Skeletal muscle cell (primary cell): ENCODE measurements at places on chromosomes 12 and 14.

- DNase-seq, result no peak
These were observed 84.5 kb downstream of the TAOK3 start for GRCh38 chr12:118288174-118288573.

GRCh38 chr12:65946821-65947220 is 122.5 kb downstream of the HMGA2 start:
- DNase-seq, result no peak

GRCh38 chr12:131598717-131599116 is 112.2 kb upstream of the SFSWAP start:
- DNase-seq, result no peak

DNA sequence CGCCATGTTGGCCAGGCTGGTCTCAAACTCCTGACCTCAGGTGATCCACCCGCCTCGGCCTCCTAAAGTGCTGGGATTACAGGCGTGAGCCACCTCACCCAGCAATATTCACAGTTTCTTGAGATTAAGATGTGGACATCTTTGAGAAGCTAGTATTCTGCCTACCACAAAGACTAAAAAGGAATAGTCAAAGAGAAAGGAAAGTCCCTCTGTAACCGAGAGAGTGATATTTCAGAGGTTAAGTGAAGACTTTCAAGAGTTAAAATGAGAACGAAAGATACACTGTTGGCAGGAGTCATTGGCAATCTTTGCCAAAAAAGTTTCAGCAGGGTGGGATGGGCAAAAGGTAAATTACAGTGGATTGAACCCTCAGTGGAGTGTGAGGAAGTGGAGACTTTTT is 15.6 kb downstream of the DGKA start:
- no peak for DNase-seq

DNA sequence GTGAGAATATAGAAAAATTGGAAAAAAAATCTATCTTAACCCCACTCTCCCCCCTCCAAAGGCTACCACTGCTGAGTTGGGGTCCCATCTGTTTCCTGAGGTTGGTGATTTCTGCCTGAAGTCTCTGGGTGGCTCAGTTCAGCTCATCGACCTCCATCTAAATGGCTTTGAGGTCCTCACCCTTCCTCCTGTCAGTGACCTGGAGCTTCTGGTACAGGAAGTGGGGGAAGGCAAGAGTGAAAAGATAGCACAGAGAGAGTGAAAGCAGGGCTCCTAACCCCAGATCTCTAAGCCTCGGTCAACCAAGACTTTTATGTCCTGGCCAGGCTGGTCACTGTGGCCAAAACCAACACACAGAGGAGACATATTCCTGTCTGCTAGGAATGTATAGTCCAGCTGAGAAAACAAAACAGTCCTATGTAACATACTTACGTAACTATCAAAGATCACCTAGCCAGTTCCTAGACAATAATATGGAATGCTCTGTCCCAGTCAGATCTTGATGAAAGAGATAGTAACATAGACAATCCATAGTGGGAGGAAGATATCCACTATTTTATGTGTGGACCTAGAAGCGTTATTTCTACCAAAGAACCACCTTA is 12.3 kb upstream of the KRT73 start:
- no peak for DNase-seq

GRCh38 chr14:52550661-52551060 is 1.6 kb downstream of the TXNDC16 start:
- no peak for DNase-seq

DNA sequence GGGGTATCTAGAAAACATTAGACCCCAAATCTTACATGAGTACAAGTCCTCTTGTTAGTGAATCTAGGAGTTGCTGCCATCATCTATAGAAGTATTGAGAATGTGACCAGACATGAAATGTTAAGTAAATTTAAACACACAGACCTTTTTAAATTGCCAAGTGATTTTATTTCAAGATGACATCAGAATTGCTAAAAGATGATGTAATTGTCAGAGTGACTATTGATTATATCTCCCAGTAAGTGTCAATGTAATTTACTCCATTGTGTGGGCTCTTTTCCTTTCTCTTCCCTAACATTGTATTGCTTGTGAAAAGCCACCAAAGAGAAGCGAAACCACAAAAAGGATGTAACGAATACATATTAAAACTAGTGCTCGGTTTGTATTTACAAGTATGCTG is 16.8 kb downstream of the ADAM21 start:
- no peak for DNase-seq

DNA sequence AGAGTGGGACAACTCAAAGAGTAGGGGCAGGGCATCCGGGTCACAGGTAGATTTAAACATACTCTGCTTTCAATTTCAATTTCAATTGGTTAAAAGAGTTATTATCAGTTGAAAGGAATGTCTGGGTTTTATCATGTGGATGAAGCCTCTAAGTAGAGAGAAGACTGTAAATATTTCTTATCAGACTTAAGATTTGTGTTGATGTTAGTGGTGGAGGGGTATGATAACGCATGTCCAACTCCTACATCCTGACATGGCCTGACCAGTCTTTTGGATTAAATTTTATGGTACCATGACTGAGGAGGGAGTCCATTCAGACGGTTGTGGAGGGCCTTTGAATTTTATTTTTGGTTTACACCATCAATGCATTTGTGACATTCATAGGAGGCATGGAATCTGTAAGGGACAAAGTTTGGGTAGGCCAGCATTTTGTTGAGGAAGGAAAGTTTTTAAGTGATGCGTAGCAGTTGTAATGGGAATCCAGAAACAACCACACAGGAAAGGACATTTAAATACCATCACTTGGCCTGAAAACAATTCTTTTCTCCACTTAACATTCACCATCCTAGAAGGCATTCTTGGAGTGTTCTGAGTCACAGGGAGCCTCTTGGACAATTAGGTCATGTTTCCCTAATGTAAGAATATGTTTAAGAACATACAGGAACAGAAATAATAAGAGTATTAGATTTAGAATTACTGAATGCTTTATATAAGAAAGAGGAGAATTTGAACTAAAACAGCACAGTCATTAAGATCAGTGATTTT is 371.9 kb downstream of the ATP23 start:
- peak; percentile 80 for DNase-seq

- DNase-seq, result no peak
These were observed 29.9 kb upstream of the MYBPC1 start for GRCh38 chr12:101564912-101565311.

DNA sequence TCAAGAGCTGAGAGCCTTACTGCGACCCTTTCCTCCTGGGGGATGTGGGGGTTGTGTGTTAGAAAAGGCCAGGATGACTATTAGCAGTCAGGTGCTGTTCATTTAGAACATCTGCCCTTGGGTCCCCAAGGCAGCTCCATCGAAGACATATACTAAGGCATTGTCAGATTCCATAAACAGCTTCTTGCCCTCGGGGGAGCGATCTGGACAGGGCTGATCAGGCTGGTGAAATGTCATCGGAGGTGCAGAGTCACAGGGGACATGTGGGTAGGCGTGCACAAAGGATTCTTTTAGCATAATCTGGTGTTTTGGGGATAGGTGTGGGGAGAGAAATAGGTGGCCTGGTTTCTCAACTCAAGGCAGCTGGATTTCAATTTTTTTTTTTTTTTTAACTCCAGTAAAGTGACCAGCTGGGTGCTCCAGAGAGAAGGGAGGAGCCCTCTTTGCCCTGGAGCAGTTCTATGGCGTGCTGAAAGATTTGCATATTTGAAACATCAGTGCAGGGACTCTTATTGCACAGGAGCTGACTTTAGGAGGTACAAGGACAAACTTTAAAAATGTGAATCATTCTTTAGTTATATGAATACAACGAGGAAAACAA is 160.1 kb downstream of the SUDS3 start:
- no peak for DNase-seq

DNA sequence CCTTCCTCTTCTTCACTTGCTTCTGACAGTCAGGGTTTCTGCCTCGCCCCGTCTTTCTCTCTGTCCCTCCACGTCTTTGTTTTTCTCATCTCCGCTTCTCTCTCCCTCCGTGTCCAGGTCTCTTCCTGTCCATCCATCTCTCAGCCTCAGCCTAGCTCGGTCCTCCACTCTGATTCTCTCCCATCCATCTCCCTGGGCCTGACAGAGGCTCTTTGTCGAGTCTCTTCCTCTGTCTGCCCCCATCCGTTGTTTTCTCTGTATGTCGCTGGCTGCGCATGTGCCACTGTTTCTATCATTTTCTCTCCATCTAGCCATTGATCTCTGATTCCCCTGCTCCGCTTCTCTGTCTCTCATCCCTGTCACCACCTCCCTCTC is 328.9 kb upstream of the TBX3 start:
- DNase-seq, result no peak

DNA sequence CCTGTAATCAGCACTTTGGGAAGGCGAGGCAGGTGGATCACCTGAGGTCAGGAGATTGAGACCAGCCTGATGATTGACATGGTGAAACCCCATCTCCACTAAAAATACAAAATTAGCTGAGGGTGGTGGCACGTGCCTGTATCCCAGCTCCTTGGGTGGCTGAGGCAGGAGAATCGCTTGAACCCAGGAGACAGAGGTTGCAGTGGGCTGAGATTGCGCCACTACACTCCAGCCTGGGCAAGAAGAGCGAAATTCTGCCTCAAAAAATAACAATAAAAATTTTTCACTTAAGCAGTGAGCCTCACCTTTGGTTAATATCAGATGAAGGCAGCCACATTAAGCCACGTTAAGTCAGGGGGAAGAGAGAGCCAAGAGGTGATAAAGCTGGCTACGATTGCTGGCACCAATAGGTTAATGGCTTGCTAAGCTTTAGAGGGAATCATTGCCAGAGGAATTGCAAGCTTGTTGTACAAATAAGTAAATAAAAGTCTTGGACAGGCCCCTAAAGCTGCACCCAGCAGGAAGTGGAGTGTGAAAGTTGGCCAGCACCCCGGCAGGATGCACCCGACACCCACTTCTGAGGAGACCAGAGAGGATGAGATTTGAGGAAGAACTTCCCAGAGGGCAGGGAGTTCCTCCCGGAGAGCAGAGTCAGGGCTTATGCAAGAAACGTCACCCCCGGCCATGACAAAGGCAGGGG is 41.3 kb upstream of the TESC start:
- no peak for DNase-seq

DNA sequence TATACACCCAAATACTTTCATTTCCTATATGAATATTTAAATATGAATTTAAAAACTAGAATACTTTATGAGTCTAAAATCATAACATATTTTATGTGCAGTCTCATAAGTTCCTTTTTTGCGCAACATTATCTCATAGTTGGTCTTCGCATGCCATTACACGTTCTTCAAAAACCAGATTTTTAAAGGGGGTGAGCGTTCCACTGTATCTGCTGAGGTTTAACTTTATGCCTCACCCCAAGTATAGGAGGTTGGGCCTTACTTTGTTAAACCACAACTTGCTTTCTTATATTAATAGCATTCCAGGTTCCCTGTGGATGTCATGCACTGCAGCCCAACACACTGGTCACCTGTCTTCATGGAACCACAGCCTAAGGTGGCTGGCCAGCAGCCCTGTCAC is 118.6 kb downstream of the APAF1 start:
- no peak for DNase-seq

- no peak for DNase-seq
These were observed 638 bp downstream of the LAG3 start for GRCh38 chr12:6772726-6773589.

DNA sequence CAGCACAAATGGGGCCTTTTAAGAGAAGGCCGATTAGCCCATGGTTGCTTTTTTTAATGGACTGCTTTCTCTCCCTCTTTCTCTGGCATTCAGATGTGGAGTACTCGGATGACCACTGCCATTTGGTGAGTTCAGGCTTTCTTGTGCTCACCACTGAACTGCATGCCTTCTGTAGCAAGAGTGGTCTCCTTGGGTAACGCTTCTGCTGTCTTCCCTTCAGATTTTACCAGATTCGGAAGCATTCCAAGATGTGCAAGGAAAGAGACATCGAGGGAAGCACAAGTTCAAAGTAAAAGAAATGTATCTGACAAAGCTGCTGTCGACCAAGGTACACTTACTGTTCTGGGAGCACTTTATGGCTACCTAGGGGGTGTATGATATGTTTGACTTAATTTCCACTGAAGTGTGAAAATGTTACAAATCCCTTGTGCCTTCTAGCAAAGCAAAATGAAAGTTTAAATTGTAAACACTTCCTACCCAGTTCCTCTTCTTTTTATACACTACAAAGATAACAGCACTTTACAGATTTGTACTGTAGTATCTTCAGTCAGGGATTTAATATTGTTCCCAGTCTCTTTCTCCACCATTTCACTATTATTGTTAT is 148.8 kb downstream of the PLXNC1 start:
- DNase-seq, result no peak

GRCh38 chr12:125125271-125125670 is 60.0 kb downstream of the AACS start:
- no peak for DNase-seq

DNA sequence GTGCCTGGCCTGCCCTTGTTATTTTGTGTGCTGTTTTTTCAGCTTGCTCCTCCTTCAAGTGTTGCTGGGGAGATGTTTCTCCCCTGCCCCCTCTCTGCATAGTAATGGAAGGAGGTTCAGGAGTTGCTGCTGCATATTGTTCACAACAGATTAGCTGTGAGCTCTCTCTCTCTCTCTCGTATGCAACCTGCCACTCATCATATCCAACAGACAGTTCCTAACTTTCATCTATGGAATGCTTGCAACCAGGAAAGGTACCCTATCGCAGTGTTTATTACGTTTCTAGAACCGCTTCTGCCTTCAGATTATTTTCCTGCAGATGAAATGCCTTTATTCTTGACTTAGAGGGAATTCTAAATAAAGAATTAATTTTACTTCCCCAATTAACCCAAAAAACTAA is 372.9 kb downstream of the RMST start:
- no peak for DNase-seq

DNA sequence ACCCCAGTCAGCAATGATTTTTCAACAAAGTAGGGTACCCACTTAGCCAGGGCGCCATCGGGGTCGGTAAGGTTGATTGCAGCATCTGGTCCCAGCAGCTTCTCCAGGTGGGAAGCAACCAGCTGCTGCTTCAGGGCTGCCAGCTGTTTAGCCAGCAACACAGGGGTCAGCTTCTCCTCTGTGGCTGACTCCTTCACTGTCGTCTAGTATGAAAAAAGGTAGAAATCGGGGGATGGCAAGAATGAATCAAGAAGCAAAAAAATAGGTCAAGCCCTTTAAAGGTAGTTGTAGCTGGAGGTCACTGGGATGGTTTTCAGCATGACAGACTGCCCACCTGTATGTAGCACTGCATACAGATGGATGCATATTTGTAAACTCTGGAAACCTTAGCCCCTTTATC is 11.6 kb downstream of the MBD6 start:
- no peak for DNase-seq

GRCh38 chr14:48686650-48687049 is 899.5 kb downstream of the RPS29 start:
- no peak for DNase-seq

DNA sequence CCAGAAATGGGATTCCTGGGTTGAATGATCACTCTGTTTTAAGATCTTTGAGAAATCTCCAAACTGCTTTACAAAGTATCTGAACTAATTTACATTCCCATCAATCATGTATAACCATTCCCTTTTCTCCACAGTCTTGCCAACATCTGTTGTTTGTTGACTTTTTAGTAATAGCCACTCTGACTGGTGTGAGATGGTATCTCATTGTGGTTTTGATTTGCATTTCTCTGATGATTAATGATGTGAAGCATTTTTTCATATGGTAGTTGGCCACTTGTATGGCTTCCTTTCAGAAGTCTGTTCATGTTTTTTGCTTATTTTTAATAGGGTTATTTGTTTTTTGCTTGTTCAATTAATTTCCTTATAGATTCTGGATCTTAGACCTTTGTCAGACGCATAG is 211.8 kb upstream of the AVPR1A start:
- DNase-seq, result no peak

- DNase-seq, result no peak
These were observed 79.7 kb downstream of the FGD4 start for GRCh38 chr12:32478858-32479725.

- DNase-seq, result no peak
These were observed 1.0 kb downstream of the ATXN7L3B start for GRCh38 chr12:74538491-74539258.

GRCh38 chr12:110514363-110514762 is 12.2 kb downstream of the RAD9B start:
- DNase-seq, result no peak
